ENCODE measurements at places on chromosomes 3 and 15. TPM values are rescaled to one million over a fixed set of nuclear protein-coding genes. Genes with fewer than 3 reads are reported as not detected.

The TEX55 gene
- not detected for total RNA-seq

- no peak overlapping the region for H3K4me3 ChIP-seq
- no peaks in the 10 kb centered on the region for H3K36me3 ChIP-seq
- no peak for DNase-seq
- no peaks in the 10 kb centered on the region for H3K27me3 ChIP-seq
- H3K27ac ChIP-seq = no peak overlapping the region
These were observed 92.3 kb downstream of the SMAD3 start for GRCh38 chr15:67157521-67158252.

DNA sequence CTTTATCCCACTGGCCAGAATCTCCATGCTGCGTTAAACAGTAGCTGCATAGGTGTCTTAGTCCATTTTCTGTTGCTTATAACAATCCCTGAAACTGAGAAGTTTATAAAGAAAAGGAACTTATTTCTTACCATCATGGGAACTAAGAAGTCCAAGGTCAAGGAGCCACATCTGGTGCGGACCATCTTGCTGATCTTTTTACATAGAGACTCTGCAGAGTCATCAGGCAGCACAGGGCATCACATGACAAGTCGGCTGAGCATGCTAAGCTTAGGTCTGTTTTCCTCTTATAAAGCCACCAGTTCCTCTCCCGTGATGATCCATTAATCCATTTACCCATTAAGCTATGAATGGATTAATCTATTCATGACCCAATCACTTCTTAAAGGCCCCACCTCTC lies 22.4 kb upstream of the FAM174B start:
- DNase-seq = no peak
- H3K4me1 ChIP-seq = no peaks in the 10 kb centered on the region

GRCh38 chr15:62758126-62758951 lies 284.2 kb upstream of the TPM1 start:
- H3K36me3 ChIP-seq = no peaks in the 10 kb centered on the region
- H3K27ac ChIP-seq = peak overlapping the region; percentile 44
- peaks cover 19% of the 10 kb centered on the region for H3K4me1 ChIP-seq
- peak; percentile 52 for DNase-seq

- no peak overlapping the region for H3K27ac ChIP-seq
- H3K36me3 ChIP-seq = no peaks in the 10 kb centered on the region
- no peaks in the 10 kb centered on the region for H3K27me3 ChIP-seq
- no peaks in the 10 kb centered on the region for H3K4me1 ChIP-seq
- no peak for DNase-seq
- H3K4me3 ChIP-seq = no peak overlapping the region
These were observed 62.5 kb downstream of the SFMBT1 start for GRCh38 chr3:52983336-52983807.

- no peaks in the 10 kb centered on the region for H3K27me3 ChIP-seq
- no peaks in the 10 kb centered on the region for H3K4me1 ChIP-seq
- DNase-seq = no peak
- no peaks in the 10 kb centered on the region for H3K36me3 ChIP-seq
These were observed 488.7 kb upstream of the TPRG1 start for GRCh38 chr3:188683032-188683521.
